ENCODE measurements at places on chromosomes 5 and 9. TPM values are rescaled to one million over a fixed set of nuclear protein-coding genes. Genes with fewer than 3 reads are reported as not detected.

The OTULINL gene
- total RNA-seq, result 36.3 TPM

DNA sequence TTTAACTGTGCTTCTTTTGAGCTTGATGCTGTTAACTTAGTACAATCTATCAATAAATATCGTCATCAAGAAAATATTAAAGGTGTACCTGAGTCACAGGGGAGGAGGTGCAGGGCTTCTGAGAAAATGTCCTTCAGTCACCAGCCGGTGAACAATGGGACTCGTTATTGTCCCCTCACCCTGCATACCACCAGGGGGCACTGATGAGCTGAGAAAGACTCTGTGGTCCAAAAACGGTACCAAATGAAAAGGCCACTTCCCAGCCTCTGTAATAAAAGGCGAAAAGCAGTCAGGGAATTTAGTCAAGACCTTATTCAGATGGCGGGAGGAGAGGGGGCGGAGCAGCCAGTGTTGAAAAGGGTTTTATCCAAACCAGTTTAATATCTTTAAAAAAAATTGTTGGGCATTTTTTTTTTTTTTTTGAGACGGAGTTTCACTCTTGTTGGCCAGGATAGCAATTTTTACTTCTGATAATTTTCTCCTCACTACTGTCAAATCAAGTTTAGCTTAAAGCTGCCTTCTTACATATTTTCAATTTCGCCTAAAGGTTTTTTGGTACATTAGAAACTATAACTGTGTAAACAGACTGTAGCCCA lies 271.9 kb upstream of the ADAMTS16 start:
- no peak overlapping the region for H3K4me3 ChIP-seq
- peak; percentile 64 for DNase-seq
- peak overlapping the region; percentile 33 for H3K27ac ChIP-seq
- no peaks in the 10 kb centered on the region for H3K4me1 ChIP-seq
- peaks cover 2% of the 10 kb centered on the region for H3K36me3 ChIP-seq

GRCh38 chr5:55821731-55822512 lies 29.2 kb upstream of the IL31RA start:
- H3K4me3 ChIP-seq, result peak overlapping the region; percentile 69
- H3K36me3 ChIP-seq, result no peaks in the 10 kb centered on the region
- peaks cover 33% of the 10 kb centered on the region for H3K27me3 ChIP-seq
- no peaks in the 10 kb centered on the region for H3K4me1 ChIP-seq
- DNase-seq, result peak; percentile 11
- no peak overlapping the region for H3K27ac ChIP-seq

DNA sequence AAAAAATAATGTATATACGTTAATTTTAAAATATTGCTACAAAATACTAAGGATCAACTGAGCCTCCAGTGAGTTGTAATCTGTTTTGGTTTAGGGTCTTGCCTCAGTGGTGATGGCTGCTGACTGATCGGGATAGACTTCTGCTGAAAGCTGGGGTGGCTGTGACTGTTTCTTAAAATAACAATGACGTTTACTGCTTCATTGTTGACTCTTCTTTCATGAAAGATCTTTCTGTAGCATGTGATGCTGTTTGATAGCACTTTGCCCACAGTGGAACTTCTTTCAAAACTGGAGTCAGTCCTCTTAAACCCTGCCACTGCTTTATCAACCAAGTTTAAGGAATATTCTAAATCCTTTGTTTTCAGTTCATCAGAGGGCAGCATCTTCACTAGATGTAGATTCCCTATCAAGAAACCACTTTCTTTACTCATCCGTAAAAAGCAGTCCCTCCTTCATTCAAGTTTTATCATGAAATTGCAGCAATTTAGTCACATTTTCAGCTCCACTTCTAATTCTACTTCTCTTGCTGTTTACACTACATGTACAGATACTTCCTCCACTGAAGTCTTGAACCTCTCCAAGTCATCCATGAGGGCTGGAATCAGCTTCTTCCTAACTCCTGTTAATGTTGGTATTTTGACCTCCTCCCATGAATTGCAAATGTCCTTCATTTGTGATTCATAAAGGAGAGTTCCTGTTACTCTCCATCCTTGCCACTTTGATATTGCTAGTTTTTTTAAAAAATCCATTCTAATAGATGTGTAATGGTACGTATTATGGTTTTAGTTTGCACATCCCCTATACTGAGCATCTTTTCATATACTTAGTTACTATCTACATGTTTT lies 41.5 kb upstream of the PTPDC1 start:
- no peaks in the 10 kb centered on the region for H3K27me3 ChIP-seq
- DNase-seq, result no peak
- no peak overlapping the region for H3K4me3 ChIP-seq
- no peaks in the 10 kb centered on the region for H3K4me1 ChIP-seq
- no peak overlapping the region for H3K27ac ChIP-seq

DNA sequence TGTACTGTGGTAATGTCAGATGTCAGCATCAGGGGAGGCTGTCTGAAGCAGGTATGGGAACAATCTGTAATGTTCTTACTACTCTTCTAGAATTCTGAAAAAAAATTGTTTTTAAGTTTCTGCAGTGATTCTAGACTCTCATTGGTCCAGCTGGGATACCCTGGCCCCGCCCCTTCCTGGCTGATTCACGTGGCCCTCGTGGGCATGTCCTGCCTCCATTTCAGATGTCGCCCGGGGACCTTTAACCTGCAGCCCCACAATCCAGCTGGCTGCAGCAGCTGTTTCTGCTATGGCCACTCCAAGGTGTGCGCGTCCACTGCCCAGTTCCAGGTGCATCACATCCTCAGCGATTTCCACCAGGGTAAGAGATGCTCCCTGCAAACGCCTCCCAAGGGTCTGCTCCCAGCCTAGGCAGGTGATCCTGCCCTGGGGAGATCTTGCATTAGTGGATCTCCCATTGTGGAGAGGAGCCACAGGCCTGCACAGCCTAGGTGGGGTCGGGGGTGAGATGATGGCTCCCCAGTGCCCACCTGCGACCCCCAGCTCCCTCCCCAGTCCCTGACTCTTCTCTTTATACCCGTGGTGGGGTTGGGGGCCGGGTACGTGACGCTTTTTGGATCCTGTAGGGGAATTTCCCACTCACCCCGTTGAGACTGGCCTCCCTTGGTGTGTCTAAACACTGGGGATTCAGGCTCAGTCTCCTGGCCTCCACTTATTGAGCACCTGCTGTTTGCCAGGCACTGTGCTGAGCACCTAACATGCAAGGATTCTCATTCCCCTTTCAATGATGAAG lies 36.5 kb downstream of the LAMC3 start:
- H3K4me3 ChIP-seq, result no peak overlapping the region
- peaks cover 8% of the 10 kb centered on the region for H3K27me3 ChIP-seq
- no peaks in the 10 kb centered on the region for H3K36me3 ChIP-seq
- no peak overlapping the region for H3K27ac ChIP-seq

Measured in progenitor cell of endocrine pancreas (in vitro differentiated cells).